NCI-H1092 (cell line): ENCODE measurements at places on chromosomes 5 and 9.

GRCh38 chr9:112377087-112377486 lies 2.8 kb upstream of the HSDL2 start:
- no peak for DNase-seq

GRCh38 chr9:91379426-91379825 lies 17.7 kb upstream of the AUH start:
- DNase-seq, result no peak

GRCh38 chr9:121226175-121226574 lies 24.5 kb upstream of the RAB14 start:
- DNase-seq, result no peak

- no peak for DNase-seq
Measured at GRCh38 chr9:127197186-127197860, 67.3 kb upstream of the GARNL3 start.

GRCh38 chr5:56838409-56839039 lies 23.2 kb downstream of the MAP3K1 start:
- no peak for DNase-seq

DNA sequence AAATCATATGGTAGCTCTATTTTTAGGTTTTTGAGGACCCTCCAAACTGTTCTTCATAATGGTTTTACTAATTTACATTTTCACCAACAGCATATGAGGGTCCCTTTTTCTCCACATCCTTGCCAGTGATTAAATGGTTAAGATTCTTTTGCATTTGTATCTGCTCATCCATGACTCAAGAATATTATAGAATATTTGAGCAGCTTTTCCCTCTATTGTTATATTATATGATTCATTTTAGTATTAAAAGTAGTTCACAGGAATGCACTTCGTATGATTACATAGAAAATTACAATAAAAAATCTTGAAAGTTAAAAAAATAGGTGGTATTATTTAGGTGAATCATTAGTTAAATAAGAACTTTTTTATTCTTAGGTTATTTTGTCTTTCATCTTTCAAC lies 140.7 kb downstream of the WDR70 start:
- DNase-seq, result no peak

DNA sequence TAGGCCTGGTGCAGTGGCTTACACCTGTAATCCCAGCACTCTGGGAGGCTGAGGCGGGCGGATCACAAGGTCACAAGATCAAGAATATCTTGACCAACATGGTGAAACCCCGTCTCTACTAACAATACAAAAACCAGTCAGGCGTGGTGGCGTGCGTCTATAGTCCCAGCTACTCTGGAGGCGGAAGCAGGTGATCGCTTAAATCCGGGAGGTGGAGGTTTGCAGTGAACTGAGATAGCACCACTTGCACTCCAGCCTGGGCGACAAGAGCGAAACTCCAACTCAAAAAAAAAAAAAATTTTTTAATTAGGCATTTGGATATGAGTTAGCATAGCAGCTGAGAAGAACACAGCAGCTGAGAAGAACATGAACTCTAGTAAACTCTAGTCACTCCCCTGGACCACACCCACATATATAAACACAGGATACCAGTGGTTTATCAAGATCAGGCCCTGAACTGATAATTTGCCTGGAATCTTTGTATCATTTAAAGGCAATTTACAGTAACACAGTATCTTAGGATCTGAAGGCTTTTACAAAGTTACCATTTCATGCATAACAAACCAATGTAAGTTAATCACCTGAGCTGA lies 4.6 kb upstream of the UGCG start:
- DNase-seq, result no peak

- no peak for DNase-seq
Measured at GRCh38 chr5:124279146-124279876, 467.1 kb downstream of the ZNF608 start.

DNA sequence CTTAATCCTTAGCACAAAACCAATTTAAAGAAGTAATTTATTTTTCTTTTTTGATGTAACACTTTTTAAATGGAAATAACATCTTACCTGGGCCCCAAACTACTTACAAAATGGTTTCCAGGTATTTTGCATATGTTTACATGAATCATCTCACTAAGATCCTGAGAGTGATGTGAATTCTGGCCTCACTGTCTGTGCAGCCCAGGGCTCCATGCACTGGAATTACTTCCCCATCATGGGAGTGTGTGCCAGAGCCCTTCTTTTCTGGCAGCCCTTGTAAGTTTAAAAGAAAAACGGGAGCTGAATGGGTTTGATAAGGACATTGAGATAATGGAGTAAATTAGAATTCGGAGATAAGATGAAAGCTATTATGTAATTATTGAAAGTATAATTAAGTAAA lies 12.2 kb upstream of the F2R start:
- no peak for DNase-seq

- DNase-seq, result no peak
Measured at GRCh38 chr5:1834721-1835429, 33.7 kb downstream of the NDUFS6 start.

DNA sequence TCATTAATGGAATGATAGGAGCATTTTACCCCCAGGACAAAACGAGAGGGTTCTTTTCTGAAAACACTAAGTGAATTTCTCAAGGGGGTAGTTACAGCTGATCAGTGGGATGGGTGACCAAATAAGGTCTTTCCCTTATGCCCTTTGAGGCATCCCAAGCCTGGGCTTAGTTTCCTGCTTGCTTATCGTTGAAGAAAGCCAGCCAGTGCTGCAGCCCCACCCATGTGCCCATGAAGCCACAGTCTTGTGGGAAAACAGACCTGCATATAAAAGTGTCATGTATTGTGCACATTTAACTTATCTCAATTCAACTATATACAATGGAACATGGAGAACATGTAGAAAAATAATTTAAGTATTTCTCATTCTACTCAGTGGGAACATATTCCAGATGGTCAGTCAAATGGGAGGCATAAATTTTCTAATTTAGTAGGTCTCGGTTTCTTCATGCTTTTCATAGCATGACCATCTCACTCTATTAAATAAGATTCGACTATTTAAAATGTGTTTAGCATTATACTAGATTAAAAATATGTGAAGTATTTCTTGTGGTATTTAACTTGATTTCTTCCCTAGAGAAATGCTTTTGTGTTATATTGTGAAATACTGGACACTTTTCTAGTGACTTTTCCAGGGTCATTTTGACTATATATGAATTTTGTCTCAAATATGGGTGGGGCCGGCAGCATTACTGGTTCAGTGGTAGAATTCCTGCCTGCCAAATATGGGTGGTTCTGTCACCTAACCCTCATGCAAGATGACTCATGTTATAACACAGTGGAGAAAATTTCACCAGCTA lies 189.7 kb upstream of the SGCD start:
- no peak for DNase-seq

DNA sequence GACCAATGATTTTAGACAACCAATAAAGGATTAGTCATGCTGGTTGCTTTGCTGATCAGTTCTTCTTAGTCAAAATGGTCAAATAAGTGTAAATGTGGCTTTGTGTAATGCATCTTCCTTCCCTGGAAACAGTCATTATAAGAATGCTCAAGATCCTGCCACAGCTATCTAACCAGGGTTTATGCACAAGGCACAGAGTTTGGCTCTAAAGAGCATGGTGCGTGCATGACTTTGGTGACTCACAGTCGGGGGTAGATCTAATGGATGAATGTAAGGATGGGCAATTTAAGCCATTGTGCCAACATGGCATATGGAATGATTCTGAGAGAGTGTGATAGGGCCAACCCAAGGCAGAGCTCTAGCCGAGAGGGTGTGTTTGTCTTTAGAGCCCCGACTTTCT lies 6.5 kb downstream of the LIX1 start:
- DNase-seq, result no peak

- DNase-seq, result peak; percentile 51
Measured at GRCh38 chr5:14574891-14575508, 6.6 kb upstream of the OTULINL start.

DNA sequence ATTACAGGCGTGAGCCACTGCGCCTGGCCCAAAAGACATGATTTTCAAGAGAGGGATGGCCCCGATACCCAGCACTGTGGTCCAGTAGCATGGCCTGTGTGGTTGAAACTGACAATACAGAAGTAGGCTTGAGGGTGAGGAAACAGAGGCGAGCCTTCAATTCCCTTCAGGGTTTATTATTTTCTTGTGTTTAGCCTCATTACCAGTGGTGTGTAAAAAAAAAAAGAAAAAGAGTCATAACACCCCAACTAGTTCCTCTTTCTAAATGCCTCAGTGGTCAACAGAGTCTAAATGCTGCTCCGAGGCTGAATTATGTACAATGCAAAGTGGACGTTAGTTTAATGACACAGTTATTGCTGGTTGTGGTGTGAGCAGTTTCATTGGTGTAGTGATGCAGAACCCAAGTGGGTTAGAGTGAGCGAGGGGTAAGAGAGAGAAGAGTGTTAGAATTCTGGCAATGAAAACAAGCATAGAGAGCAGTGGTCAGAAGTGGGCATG lies 58.8 kb downstream of the SNX30 start:
- no peak for DNase-seq

DNA sequence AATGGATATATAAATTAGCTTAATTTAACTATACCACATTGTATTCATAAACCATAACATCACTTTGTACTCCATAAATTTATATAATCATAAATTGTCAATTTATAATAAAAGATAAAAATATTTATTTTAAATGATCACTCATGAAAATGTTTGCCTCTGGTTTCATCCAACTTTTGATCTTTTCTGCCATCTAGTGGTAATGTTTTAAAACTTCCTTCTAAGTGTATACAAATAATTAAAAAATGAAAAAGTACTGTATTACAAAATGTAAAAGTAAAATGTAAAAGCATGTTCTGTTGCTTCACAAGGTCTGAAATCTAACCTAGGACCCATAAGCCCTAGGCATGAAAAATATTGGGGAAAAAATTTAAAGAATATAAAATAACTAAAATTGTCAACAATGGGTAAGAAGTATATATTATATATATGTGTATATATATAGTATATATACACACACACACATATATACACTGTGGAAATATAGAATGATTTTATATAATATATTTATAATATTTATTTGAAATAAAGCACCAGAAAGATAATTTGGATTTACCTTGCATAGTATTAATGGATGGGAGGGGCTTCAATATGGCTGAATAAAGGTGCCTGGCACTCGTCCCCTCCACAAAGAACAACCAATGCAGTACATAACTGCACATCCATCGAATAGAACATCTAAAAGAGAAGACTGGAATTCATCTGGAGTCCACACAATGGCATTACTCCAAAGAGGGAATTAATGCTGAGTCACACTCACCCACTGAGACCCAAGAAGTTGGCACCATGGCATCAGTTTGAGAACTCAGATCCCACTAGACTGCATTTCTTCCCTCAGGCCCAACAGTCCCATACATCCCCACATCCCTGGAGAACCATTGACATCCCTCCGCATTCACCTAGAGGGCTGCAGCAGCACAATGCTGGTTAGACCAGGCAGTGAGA lies 32.5 kb downstream of the ANXA1 start:
- DNase-seq, result peak; percentile 1

DNA sequence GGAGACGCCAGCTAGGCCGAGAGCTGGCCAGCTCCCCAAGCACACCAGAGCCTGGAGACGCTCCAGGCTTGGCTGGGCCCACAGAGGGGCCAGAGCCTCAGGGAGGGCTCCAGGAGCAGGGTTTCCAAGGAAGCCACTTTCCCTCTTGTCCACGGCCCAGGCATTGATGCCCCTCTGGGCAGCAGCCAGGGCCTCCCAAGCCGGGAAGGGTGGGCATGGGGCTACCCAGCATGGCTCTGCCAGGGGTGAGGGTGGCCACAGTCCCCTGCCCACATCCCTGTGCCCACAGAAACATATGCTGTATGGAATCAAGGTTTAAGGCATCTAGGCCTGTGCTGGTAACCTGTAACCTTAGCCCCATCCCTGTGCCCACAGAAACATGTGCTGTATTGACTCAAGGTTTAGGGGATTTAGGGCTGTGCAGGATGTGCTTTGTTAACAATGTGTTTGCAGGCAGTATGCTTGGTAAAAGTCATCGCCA lies 1.5 kb upstream of the DPP7 start:
- no peak for DNase-seq

- DNase-seq, result no peak
Measured at GRCh38 chr5:150469718-150470469, 20.4 kb upstream of the RPS14 start.

DNA sequence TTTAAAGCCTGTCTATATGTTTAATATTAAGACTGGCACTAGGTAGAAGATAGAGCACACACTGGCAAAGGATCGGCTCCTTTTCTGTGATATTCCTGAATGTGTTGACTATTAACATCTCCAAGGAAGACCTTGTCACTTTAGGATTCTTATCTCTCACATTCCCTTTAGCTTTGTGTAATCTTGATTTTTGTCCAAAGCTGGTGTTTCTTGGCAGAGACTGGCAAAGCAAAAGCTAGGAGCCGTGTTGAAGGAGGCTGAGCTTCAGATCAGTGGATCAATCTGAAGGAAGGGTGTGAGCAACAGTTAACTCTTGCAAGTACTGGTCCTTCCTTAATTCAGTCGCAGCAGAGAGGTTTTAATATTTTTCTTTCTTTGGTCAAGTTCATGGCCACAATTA lies 830.4 kb upstream of the ZNF608 start:
- DNase-seq, result no peak

DNA sequence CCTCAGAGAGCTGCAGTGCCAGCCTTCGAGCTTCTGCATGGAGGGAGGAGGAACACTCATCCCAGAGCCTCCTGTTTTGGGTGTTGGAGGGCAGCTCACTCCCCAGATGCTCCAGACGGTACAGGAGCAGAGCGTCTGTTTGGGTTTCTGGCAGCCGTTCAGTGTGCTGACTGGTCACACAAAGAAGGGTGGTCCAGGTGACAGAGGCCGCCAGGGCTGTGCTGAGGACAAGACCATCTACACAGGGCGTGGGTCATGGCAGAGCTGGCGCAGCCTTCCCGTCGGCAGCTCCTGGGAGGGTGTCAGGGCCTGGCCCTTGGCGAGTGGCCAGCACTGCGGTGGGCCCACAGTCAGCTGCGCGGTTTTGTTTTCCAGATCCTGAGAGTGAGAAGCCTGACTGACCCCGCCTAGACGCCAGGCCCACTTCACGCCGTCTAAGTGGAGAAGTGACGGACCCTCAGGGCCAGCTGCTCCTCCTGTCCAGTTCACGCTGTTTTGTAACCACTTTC lies 131.4 kb upstream of the FAM120A start:
- DNase-seq, result peak; percentile 71

DNA sequence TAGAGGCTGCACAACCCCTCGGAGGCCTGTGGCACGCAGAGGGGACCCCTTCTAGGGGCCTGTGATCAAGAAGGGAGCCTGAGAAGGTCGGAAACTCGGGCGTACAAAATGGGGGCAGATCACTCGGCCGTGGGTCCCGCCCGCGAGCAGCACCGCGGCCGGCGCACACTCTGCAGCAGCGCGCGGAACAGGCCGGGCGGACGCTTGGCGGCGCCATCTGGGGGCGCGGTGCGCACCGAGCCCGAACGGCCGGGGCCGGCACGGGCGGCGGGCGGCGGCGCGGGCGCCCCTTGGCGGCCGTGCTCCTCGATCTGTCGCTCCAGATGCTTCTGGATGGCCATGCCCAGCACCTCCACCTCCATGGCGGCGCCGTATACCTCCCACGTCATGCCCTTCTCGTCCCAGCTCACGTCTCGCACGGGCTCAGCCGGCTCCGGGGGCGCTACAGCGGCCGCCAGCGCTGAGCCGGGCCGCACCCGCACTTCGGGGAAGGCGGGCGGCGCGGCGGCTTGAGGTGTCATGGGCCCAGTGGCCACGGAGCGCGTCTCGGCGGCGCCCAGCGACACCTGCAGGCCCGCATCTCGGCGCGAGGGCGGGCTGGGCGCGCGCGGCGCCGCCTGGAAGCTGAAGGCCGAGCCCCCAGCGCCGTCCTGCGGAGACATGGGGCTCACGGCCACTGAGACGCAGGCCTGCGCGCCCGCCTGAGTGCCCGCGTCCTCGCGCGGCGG lies 13.1 kb downstream of the GPRIN1 start:
- no peak for DNase-seq

GRCh38 chr5:54760182-54760935 lies 225.0 kb downstream of the ESM1 start:
- no peak for DNase-seq
